ENCODE measurements at places on chromosomes 7 and 10. TPM values are rescaled to one million over a fixed set of nuclear protein-coding genes. Genes with fewer than 3 reads are reported as not detected.

DNA sequence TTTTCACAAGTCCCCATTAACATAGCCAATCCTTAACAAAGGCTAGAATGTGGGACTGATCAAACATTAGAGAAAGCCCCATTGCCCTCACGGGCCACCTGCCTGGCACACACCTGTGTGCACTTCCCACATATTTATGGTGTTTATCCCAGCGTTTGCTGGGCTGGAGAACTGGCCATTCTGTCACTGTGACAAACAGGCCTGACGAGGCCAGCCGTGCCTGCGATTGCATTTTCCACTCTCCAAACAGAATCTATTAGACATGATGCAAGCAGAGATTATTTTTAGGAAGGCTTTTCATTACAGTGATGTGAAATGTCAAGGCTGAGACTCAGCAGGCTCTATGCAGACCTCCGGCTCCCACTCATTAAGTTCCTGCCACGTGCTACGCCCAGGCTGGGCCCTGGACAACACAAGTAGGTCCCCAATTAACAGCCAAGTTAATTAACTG is 20.4 kb downstream of the PTPRN2 start:
- no peak for DNase-seq

DNA sequence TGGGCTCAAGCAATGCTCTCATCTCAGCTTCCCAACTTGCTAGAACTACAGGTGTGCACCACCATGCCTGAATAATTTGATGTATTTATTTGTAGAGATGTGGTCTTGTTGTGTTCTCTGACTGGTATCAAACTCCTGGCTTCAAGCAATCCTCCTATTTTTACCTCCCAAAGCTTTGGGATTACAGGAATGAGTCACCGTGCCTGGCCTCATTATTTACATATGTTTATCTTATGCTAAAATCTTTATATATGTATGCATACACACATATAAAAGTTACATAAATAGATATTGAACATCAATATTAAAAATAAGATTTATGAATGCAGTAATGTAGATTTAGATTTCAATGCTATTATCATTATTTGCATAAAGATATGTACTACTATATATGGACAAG is 1634.5 kb upstream of the LRRTM3 start:
- no peak for DNase-seq

GRCh38 chr7:131511774-131512535 is 44.5 kb downstream of the PODXL start:
- no peak for DNase-seq

DNA sequence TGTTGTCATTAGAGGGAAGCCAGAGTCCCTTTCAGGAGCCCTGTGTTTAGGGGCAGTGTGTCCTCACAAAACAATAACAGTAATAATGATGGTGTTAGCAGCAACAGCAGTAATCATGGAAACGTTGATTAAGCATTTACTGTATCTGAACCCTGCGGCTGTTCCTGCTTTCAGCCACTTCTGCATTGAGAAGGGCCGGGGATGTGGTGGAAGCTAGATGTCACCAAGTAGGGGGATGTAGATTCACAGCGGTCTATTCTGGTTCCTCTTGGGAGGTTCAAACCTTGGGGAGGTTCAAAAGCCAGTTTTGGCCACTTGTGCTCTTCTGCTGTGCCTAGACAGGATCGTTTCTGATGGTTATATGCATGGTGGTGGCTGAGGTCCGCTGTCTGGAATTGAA is 44.8 kb downstream of the PRPF18 start:
- no peak for DNase-seq

DNA sequence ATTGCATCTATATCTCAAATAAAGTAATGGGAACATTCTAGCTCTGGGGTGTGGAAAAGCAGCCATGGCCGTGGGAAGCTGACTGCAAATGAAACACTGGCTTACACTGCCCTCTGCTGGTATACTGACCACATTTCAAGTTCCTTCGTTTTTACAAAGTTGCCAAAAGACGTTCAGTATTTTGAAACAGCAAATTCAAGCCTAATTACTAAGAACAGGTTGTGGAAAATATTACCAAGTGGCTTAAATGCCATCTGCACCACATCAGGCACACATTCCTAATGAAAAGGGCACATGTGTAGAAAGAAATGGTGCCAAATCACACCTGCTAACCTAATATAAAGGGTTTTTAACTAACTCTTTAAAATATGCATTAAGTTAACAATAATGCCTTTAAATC is 83.9 kb downstream of the JAZF1 start:
- DNase-seq, result no peak

CPED1 gene
- 0.16 TPM for total RNA-seq
